Stimulated activated CD4-positive, alpha-beta T cell treated with anti-CD3 and anti-CD28 coated beads, Interleukin-2, amount 100 ng/mL, for 4 hours (primary cell): ENCODE measurements at places on chromosomes 4 and X.

GRCh38 chr4:122826553-122827257, at the start of gene FGF2:
Gene FGF2, plus strand, starts transcription at chr4:122826831. Its CDS starts 344 bp downstream, at chr4:122827175.
- no peak for DNase-seq

- no peak for DNase-seq
Observed at GRCh38 chr4:676871-677235, 2.5 kb downstream of the MYL5 start.

DNA sequence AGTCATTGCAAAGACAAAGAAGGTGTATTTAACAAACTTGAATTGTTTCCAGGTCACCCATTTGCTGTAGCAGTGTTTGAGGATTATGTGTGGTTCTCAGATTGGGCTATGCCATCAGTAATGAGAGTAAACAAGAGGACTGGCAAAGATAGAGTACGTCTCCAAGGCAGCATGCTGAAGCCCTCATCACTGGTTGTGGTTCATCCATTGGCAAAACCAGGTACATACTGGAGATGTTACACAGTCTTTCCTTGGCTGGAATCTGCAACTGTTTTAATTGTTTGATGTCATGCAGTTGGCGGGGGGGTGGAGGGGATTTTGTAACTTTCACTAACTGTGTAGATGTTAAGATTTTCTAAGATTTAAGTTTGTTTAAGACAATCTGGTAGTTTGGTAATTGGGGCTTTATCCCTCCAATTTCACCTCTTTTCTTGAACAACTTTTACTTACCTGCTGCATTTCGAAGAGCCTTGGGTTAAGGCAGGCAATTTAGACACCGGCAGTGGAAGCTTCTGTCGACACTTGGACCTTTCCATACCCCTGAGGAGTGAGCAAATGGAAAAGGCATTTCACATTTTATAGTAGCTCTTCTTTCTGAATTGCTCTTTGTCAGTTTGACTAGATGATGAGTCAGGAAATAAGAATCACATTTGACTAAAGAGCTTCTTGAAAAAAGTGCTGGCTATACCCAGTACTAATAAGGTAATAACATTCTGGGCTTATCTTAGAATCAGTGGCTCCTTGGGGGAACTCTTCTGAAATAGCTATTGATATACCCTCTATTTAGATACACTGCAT, 67.4 kb downstream of the EGF start:
- DNase-seq, result no peak

- no peak for DNase-seq
Observed at GRCh38 chr4:113825272-113825671, 63.7 kb upstream of the CAMK2D start.

GRCh38 chrX:32520789-32521188, 690.6 kb downstream of the DMD start:
- DNase-seq, result no peak

DNA sequence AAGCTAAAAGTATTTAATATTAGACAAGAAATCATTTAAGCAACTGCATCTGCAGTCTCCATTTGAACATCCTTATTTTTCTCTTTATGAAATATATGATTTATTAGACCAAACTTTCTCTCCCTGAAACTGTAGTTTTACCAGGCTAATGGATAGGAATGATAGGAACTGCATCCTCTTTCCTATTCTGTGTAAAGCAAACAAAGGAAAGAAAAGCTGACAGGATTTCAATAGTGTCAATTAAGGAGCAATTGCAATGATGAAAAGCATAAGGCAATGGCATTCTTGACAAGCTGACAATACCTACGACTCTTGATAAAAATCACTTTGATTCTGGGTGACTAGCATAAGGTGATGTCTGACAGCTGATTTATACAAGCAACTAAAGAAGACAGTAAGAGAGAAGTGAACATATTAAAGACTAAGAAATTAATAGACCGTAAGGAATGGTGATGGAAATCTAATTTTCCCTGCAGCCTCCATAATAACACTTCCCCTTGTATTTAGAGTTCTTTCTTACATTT, 502.5 kb downstream of the TECRL start:
- no peak for DNase-seq

- DNase-seq, result no peak
Observed at GRCh38 chr4:650951-651883, 22.9 kb downstream of the ATP5ME start.

DNA sequence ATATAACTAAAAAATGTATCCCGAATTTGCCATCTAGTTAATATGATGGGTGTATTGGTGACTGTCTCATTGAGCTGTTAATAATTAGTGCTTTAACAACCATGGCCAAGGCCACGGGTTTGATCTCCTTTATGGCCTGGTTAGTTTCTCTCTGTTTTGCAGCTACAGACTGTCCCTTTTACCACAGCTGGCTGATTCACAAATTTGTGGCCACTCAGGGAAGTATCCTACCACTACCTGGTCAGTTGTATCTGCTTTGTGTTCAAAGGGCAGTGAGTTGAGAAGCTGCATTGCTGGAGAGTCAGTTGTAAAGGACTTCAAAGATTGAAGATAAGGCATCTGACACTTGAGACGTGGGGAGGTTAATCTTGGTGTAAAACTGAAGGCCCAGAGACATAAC, 219.1 kb upstream of the BMP3 start:
- no peak for DNase-seq

DNA sequence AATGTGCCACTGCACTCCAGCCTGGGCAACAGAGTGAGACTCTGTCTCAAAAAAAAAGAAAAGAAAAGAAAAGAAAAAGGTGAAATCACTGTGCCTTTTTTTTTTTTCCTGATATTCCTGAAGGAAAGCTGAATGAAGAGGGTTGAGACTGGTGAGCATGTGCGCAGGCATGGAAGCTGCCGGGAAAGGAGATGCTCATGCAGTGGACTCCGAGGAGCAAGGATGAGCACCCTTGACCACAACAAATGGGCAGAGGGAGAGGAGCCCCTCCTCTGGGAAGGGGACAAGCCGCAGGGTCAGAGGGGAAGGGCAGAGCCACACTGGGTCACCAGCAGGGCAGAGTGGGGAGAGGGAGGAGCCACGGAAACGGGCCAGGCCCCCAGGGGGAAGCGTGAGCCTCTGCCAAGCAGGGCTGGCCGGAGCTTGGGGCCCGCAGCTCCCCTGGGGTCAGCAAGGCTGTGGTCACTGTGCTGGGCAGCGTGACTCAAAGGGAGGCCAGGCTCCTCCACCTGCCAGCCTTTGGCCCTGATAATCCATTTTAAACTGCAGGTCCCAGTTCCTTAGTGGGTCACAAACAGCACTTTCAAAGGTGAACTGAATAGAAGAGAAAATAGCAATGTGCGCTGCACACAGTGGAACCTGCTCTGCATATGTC, 79.8 kb downstream of the NAT8L start:
- DNase-seq, result no peak

GRCh38 chrX:11913001-11913400, 155.0 kb downstream of the MSL3 start:
- no peak for DNase-seq

DNA sequence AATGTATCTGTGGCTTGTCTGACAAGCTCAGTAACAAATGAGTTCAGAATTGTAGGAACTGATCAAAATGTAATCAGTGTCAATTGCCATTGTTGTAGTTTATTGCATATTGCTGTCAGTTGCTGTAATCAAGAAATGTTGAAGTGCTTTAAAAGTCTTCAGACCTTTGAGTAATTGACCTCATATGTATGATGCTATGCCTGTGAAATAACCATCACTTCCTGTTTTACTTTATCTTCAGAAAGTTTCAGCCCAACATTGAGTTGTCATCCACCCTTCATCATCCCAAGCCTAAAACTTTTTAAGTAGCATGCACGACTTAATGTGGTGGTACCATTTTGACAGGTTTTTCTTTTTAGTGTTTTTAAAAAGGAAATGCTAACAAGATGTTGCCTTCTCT, 212.4 kb downstream of the ARHGAP10 start:
- DNase-seq, result no peak

DNA sequence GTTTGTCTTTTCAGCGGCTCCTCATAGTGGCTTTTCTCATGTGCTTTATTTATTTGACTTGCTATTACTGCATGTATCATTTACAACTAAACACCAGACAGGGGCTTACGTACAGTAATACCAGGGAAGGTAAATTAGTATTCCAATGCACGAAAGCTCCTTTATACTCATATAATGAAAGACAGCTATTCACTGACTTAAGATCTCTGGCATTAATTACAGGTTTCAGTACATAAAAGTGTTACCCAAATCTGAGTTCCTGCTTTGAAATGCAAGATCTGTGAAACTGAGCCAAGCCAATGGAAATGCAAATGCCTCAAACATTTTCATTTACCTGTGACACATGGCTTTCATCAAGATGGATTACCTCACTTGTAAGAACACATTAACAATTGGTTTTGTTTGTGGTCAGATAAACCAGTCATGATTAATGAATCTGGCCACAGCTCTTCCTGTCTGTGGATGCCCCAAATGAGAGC, 107.2 kb downstream of the ANAPC4 start:
- no peak for DNase-seq

- no peak for DNase-seq
Observed at GRCh38 chr4:1720163-1720983, 750 bp downstream of the TMEM129 start.
